ENCODE measurements at places on chromosomes 7 and 10.
A peak's percentile ranks its signal among the peaks of the same experiment; 100 is the strongest.

- no peak for DNase-seq
These were observed 35.2 kb upstream of the GTF2I start for GRCh38 chr7:74622228-74622749.

DNA sequence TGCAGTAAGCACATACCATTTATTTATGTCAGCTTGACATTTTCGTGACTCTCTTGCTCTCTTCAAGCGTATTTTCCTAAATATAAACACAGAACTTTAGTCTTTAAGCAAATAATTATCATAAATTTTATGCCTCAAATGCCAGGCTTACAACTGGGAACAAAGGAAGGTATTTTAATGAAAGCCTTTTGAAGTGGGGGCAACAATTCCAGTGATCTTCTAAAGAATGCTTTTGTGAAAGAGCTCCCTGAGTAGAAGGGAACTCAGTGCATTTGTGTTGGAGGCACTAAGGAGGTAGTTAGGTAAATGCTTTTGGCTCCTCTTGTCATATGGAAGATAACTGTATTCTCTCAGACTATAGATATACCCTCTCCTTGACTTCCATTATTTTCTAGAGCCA lies 104.9 kb downstream of the VPS50 start:
- DNase-seq = no peak

GRCh38 chr10:73810735-73811465 lies 498 bp downstream of the NDST2 start:
- no peak for DNase-seq

DNA sequence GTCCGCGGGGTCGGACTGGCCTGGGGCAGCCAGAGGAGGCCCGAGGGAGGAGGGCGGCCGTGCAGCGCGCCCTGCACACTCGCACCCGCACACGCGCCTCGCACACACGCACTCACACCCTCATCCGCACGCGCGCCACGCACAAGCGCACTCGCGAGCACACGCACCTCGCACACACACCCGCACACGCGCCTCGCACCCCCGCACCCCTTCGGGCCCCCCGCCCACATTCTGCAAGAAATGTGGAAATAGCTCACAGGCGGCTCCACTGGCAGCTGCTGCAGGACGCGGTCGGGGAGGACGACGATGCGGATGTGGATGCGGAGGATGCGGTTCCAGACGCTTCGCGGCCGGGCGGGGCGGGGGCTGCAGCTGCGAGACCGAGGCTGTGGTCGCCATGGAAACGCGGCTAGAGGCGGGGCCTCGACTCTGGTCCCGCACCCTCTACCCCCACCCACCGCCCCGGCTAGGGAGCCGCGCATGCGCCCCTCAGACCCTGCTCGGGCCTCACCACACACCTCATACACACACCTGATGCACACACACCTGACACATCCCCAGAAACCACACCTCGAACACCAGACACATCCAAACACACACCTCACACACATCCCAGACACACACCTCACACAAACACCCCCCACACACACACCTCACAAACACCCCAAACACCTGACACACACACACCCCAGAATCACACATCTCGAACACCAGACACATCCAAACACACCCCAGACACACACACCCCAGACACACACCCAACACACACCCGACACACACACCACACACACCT lies at the start of gene CALY:
Gene CALY, minus strand, starts transcription at position 320 of the 793 bp plus-strand sequence. CDS start 7,907 bp downstream, outside the sequence.
- no peak for DNase-seq

DNA sequence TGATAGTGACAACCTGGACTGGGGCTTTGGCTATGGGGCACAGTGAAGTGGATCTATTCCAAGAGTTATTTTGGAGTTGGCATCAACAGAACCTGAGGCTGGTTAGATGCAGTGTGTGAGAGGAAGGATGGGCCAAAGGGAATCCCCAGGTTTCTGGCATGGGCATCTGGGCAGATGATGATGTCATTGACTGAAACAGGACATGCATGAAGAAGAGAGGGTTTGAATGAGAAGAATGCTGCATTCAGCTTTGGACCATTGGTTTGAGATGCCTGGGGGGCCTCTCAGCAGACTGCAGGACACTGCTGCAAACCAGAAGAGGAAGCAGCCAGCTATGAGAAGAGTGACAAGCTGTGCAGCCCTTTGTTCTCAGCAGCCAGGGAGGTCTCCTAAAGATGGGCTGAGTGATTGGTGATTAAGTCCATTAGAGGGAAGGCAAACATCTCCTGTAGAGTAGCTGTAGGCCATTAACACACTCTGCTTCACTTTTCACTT lies 23.1 kb upstream of the PIK3CG start:
- DNase-seq = peak; percentile 73

GRCh38 chr10:13079776-13080050 lies 20.2 kb upstream of the OPTN start:
- DNase-seq = no peak

DNA sequence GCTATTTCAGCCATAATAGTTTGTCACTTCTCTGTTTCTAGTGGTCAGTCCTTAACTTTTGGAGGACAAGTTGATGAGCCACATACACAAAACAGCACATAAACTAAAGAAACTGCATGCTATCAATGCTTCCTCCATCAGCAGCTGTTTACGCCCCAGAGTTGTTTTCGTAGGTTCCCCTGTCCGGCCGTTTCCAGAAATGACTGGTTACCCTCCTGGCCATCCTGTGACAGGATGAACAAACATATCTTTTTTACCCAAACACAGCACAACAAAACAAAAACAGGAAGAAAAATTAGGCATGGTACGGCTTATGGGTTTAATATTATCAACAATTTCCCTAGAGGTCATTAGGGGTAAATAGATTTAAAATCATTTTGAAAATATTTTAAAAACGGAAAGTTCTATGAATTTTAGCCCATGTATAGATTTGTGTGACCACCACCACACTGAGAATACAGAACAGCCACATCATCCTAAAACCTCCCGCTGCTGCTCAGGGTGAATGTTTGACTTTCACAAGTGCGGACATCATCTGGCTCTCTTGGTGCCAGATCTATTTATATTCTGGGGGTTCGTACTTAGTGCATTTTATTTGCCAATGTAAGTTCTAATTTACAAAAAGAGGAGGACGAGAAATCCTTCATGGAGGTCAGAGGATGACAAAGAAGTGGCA lies 74.8 kb downstream of the HIPK2 start:
- DNase-seq = no peak

GRCh38 chr7:135661311-135662122 lies 797 bp upstream of the STMP1 start:
- DNase-seq = no peak

DNA sequence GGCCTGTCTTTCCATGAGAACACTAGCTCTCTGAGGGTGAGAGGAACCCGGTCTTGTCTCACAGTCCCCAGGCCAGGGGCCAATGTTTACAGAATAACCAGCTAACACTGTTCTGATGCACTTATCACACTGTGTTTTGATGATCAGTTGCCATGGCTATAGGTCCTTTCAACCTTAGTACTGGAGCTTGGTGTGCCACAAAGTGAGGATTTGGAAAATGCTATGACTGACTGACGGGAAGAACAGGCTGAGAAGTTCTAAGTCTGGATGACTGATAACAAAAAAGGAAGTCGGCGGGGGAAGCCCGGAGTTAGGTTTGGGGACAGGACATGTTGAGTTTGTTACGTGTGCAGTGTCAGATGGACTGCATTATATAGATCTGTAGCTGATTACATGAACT lies 141.8 kb downstream of the CTTNBP2 start:
- DNase-seq = no peak

- no peak for DNase-seq
These were observed 147.8 kb upstream of the KLF14 start for GRCh38 chr7:130881799-130882141.

- DNase-seq = no peak
These were observed 85.5 kb upstream of the CACUL1 start for GRCh38 chr10:118840071-118840775.

DNA sequence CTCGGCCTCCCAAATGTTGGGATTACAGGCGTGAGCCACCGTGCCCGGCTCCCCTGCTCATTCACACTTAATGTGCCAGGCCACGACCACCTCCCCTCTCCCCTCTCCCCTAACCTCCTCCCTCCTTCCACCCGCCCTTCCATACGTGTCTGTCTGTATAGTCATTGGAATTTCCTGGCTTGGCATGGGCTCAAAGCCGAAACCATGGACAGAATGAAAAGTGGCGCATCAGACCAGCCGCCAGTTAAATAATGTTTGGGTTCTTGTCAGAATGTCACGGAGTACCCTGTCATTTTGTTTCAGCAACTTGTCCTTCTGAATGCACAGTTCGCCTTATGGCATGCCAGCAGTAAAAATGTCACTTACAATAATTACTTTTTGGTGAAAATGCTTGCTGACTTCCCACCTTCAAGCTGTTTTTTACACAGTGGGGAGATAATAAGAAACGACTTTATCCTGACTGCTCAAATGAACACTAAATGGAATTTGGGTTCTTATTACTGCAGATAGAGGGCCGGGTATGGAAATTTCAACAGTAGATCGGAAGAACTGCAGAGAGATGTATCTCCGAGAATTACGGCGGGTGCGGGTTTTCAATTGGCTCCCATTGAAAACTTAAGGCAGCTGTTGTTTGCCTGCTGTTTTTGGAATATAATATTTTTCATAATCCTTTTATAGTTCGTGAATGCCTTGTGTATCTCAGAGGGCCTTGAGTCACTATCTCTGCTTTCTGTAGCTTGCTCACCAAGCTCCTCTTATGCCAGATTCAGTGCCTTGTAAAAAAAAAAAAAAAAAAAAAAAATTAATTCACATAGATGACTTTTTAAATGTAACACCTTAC lies 65.5 kb upstream of the SH2B2 start:
- DNase-seq = no peak

- no peak for DNase-seq
These were observed 160.5 kb downstream of the AOAH start for GRCh38 chr7:36563706-36564327.
